B cell (primary cell): ENCODE measurements at places on chromosomes 3 and 15.
A peak's percentile ranks its signal among the peaks of the same experiment; 100 is the strongest.

DNA sequence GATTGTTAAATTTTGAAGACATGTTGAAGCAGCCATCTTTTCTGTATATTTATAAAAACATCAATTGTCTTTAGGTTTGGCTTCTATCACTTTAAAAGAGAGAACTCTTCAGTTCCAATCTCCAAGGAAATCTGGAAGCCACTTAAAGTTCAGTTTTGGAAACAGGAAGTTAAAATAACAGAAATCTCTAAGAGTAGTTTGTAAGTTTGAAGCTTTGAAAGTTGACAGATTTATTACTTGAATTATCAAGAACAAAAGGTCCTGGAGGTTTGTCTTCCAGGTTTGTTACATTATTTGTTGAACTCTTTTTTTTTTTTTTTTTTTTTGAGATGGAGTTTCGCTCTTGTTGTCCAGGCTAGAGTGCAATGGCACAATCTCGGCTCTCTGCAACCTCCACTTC is 30.0 kb downstream of the RNF111 start:
- H3K36me3 ChIP-seq = no peaks in the 10 kb centered on the region
- no peak for DNase-seq

DNA sequence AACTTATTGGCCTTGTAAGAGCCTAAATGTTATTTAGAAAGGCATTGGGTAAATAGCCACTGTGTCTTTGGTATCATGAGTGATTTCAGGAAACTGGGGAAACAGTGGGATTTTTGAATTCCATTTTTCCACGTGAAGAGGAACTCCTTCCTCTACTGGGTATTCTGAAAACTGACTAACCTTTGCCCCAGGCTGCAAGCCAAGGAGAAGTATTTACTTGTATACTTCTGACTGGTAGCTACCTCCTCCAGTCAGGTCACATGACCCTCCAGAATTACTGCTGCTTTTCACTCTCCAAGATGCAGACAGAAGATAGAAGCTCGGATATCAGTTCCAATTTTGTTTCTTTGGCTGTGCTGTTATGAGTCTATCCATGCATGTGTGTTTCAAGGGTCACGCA is 50.9 kb upstream of the MAP3K13 start:
- no peak overlapping the region for H3K27ac ChIP-seq
- H3K4me3 ChIP-seq = no peak overlapping the region
- H3K4me1 ChIP-seq = no peaks in the 10 kb centered on the region
- H3K27me3 ChIP-seq = peaks cover 3% of the 10 kb centered on the region
- no peaks in the 10 kb centered on the region for H3K36me3 ChIP-seq

DNA sequence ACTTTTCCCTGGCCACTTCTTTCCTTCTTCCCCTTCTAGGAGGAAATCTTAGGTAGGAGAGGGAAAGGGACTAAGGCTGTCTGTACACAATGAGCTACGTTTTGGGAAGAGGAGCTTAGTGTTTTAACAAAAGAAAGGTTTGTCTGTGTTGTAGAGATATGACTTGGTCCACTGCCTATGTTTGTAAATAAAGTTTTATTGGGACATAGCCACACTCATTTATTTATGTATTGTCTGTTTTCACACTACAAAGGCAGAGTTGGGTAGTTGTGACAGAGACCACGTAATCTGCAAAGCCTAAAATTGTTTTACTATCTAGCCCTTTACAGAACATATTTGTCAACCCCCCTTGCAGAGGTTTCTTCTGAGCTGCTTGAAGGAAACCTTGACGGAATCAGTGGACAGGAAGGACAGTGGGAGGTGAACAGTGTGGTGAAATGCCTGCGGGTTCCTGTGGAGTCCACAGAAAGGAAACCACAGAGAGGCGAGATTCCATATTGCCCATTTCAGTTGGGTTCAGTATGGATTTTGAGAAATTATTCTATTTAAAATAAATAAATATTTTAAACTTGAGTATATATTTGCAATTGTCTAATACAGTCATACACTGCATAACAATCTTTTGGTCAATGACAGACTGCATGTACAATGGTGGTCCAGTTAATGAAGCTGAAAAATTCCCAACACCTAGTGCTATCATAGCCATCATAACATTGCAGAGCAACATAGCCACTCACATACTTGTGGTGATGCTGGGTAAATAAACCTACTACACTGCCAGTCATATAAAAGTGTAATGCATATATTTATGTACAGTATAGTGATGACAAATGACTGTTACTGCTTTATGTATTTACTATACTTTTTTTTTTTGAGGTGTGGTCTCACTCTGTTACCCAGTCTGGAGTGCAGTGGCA is 157.9 kb upstream of the NUDT16 start:
- H3K27me3 ChIP-seq = no peaks in the 10 kb centered on the region
- H3K4me1 ChIP-seq = no peaks in the 10 kb centered on the region
- no peak overlapping the region for H3K4me3 ChIP-seq
- no peak overlapping the region for H3K27ac ChIP-seq
- H3K36me3 ChIP-seq = no peaks in the 10 kb centered on the region
- no peak for DNase-seq

GRCh38 chr3:134066651-134067530 is 37.2 kb upstream of the SLCO2A1 start:
- no peak for DNase-seq
- H3K27me3 ChIP-seq = no peaks in the 10 kb centered on the region
- no peak overlapping the region for H3K27ac ChIP-seq

DNA sequence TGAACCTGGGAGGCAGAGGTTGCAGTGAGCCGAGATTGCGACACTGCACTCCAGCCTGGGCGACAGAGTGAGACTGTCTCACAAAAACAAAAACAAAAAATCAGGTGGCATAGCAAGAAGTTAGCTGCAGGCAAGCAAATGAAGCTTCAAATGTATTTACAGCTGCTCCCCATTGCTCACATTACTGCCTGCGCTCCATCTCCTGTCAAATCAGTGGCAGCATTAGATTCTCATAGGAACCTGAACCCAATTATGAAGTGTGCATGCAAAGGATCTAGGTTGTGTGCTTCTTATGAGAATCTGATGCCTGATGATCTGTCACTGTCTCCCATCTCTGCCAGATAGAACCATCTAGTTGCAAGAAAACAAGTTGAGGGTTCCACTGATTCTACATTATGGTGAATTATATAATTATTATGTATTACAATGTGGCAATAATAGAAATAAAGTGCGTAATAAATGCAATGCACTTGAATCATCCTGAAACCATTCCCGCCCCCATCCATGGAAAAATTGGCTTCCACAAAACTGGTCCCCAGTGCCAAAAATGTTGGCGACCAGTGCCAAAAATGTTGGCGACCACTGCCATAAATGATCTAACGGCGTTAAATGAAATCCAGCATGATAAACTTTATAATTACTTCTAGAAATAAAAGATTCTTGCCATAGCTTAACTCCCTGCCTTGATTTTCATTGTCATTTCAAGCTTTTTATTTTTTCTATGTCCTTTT is 616.7 kb upstream of the NAALADL2 start:
- H3K36me3 ChIP-seq = no peaks in the 10 kb centered on the region
- H3K4me1 ChIP-seq = no peaks in the 10 kb centered on the region
- no peak for DNase-seq
- no peak overlapping the region for H3K27ac ChIP-seq

GRCh38 chr3:171784937-171785336 is 25.3 kb downstream of the PLD1 start:
- no peak for DNase-seq
- H3K4me1 ChIP-seq = no peaks in the 10 kb centered on the region
- H3K27me3 ChIP-seq = no peaks in the 10 kb centered on the region
- no peak overlapping the region for H3K4me3 ChIP-seq

- H3K4me3 ChIP-seq = no peak overlapping the region
- no peaks in the 10 kb centered on the region for H3K36me3 ChIP-seq
- H3K27me3 ChIP-seq = no peaks in the 10 kb centered on the region
- no peak overlapping the region for H3K27ac ChIP-seq
- no peak for DNase-seq
Measured at GRCh38 chr3:26920646-26921478, 298.3 kb downstream of the LRRC3B start.

GRCh38 chr15:43376017-43376705 is 5.3 kb downstream of the TUBGCP4 start:
- H3K36me3 ChIP-seq = peaks cover 32% of the 10 kb centered on the region
- no peaks in the 10 kb centered on the region for H3K27me3 ChIP-seq
- H3K4me1 ChIP-seq = peaks cover 13% of the 10 kb centered on the region
- no peak overlapping the region for H3K4me3 ChIP-seq
- DNase-seq = peak; percentile 68
- no peak overlapping the region for H3K27ac ChIP-seq

DNA sequence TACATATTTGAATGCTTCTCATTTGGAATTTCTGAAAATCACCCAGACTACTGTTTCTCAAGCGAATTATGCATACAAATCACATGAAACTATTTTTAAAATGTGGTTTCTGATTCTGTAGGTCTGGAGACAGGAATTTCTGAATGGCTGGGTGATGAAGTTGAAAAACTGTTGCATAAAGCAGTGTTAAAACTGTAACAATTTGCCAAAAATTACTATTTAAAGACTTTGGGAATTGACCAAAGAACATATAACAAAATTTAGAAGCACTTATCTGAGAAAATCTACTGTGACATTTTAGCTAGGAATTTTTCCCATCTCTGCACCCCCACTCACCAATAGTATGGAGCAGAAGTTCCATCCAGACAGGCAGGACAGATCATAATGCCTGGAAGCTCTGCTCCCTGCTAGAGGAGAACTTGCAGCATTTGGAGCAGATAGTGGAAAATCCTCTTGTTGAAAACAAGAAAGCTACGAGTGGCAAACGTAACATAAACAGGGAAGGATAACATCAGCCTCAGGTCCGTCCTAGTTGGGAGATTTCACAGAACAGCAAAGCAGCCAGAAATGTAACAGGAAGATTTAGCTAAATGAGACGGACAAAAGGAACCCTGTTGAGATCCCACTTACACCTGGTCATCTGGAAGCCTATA is 132.3 kb upstream of the MCTP2 start:
- no peaks in the 10 kb centered on the region for H3K4me1 ChIP-seq
- no peaks in the 10 kb centered on the region for H3K36me3 ChIP-seq
- H3K4me3 ChIP-seq = no peak overlapping the region
- no peak overlapping the region for H3K27ac ChIP-seq

DNA sequence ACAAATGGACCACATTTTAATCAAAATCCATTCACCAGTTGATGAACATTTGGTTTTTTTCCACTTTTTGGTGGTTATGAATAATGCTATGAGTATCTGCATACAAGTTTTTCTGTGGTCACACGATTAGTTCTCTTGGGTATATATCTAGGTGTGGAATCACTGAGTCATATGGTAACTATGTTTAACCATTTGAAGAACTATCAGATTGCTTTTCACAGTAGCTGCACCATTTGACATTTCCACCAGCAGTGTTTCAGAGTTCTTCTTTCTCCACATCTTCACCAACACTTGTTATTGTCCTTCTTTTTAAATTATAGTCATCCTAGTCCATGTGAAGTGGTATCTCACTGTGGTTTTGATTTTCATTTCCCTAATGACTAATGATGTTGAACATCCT is 33.3 kb upstream of the ATG7 start:
- H3K4me1 ChIP-seq = no peaks in the 10 kb centered on the region
- H3K27me3 ChIP-seq = peaks cover 4% of the 10 kb centered on the region
- H3K36me3 ChIP-seq = no peaks in the 10 kb centered on the region

GRCh38 chr3:9915254-9916141 is 1.4 kb upstream of the IL17RC start:
- DNase-seq = peak; percentile 51
- no peak overlapping the region for H3K27ac ChIP-seq
- peaks cover 17% of the 10 kb centered on the region for H3K4me1 ChIP-seq
- H3K36me3 ChIP-seq = no peaks in the 10 kb centered on the region
- peak overlapping the region; percentile 51 for H3K4me3 ChIP-seq
- H3K27me3 ChIP-seq = peaks cover 18% of the 10 kb centered on the region

DNA sequence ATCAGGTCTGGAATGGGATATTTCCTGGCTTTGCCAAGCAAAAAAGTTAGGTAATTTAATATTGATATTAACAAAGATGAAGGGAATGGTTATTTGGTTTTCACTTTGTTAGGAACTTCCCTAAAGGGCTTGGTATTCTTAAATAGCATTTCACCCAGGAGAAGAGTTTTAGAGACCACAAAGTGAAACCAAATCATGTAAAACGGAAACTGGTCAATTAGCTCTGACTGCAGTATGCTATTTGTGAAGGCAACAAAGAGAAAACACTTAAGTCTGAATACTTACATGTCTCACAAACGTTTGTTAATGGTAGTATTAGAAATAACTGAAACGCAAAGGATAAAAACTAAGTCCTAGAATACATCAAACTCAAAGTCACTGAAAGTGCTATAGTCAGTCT is 32.4 kb upstream of the SETMAR start:
- no peak overlapping the region for H3K4me3 ChIP-seq
- no peaks in the 10 kb centered on the region for H3K27me3 ChIP-seq
- no peaks in the 10 kb centered on the region for H3K36me3 ChIP-seq
- no peak overlapping the region for H3K27ac ChIP-seq
- H3K4me1 ChIP-seq = peaks cover 14% of the 10 kb centered on the region
- DNase-seq = peak; percentile 27

GRCh38 chr15:51053571-51053970 is 41.1 kb downstream of the TNFAIP8L3 start:
- no peak for DNase-seq
- no peaks in the 10 kb centered on the region for H3K27me3 ChIP-seq
- H3K36me3 ChIP-seq = no peaks in the 10 kb centered on the region
- no peak overlapping the region for H3K4me3 ChIP-seq
- H3K4me1 ChIP-seq = peaks cover 7% of the 10 kb centered on the region

DNA sequence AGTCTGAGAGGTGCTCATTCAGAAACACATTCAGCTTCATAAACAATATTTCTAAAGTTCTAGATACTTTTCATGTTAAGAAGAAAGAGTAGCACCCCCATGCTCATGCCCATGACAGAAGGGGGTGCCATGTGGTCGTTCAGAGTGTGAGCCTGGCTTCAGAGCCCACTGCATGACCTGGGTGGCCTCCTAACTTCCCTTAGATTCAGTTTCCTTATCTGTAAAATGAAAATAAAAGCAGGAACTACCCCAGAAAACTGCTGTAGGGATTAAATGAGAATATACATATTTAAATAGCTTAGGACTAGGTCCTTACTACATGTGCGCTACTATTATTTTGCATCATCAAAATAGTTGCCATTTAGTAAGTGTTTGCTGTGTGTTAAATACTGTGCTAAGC is 69.2 kb downstream of the ABHD5 start:
- no peaks in the 10 kb centered on the region for H3K27me3 ChIP-seq
- DNase-seq = no peak
- H3K36me3 ChIP-seq = no peaks in the 10 kb centered on the region
- no peak overlapping the region for H3K27ac ChIP-seq
- no peak overlapping the region for H3K4me3 ChIP-seq

DNA sequence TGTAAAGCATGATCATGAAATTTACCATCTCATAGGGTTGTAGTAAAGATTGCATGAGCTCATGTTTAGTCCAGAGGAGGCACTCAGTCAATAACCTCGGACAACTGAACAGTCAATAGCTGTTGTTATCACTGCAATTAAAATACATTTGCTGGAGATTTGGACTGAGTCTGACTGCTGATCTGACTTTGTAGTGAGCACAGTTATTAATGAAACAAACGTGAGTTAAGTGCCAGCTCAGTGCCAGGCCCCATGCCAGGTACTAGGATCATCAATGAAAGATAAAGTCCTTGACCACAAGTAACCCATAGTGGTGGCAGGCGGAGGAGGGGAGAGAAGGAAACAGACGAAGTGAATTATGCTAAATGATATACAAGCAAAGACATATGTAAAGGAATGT is 43.7 kb upstream of the PRICKLE2 start:
- no peaks in the 10 kb centered on the region for H3K36me3 ChIP-seq
- no peak overlapping the region for H3K4me3 ChIP-seq
- no peaks in the 10 kb centered on the region for H3K27me3 ChIP-seq
- DNase-seq = no peak
